ENCODE measurements at places on chromosomes 3 and 15.

- no peak for DNase-seq
These were observed 196.1 kb upstream of the P2RY1 start for GRCh38 chr3:152638707-152639450.

GRCh38 chr15:99163271-99164062 is 58.6 kb downstream of the SYNM start:
- DNase-seq = no peak

- DNase-seq = no peak
These were observed 456.6 kb upstream of the PROK2 start for GRCh38 chr3:72241525-72241924.

DNA sequence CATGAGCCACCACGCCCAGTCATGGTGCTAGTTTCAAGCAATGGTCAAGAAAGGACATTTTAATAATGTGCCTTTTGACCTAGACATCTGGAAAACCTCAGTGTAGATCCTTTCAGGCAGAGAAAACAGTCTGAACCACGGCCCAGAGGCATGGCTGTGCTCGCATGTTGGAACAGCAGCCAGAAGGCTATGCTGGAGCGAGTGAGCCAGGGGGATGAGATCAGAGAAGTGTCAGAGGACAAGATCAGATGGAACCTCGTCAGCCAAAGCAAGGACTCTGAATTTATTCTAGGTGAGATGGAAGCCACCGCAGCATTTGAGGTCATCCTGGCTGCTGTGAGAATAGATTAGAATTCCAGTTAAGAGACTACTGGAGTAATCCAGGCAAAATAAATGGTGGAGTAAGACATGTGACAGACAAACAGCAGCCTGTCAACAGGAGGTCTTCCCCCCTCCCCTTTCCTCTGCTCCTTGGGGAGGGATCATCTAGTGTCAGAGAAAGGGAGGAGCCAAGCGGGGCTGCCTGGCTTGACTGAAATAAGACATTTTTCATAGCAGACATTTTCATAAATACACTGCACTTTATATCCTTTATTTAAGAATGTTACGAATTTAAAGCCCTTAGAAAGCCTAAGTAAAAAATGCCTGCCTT is 40.4 kb upstream of the ACKR4 start:
- no peak for DNase-seq

- DNase-seq = no peak
These were observed 4.5 kb downstream of the CFAP44 start for GRCh38 chr3:113436809-113437208.

GRCh38 chr3:36434687-36435426 is 54.6 kb downstream of the STAC start:
- no peak for DNase-seq

- no peak for DNase-seq
These were observed 853.8 kb downstream of the IGSF11 start for GRCh38 chr3:118180853-118181252.

DNA sequence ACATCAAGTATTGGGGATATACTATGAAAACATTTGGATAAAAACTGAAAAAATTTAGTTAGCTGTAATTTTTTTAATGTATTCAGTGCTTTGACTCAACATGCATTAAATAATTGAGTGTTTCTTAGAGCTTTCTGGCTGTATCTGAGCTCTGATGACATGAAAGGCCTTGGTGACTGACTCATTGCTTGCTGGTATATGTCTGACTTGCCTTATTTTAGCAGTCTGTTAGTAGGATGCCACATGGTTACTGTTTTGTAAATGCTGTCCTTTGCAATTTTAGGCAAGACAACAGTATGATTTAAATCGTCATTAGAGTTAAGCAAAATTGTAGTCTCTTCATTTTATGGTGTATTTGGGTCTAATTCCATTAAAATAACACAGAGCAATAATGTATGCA is 199.2 kb downstream of the GHSR start:
- no peak for DNase-seq

GRCh38 chr15:51203797-51204196 is 109.1 kb upstream of the TNFAIP8L3 start:
- no peak for DNase-seq

- no peak for DNase-seq
These were observed 39.2 kb upstream of the TFRC start for GRCh38 chr3:196121066-196121465.

DNA sequence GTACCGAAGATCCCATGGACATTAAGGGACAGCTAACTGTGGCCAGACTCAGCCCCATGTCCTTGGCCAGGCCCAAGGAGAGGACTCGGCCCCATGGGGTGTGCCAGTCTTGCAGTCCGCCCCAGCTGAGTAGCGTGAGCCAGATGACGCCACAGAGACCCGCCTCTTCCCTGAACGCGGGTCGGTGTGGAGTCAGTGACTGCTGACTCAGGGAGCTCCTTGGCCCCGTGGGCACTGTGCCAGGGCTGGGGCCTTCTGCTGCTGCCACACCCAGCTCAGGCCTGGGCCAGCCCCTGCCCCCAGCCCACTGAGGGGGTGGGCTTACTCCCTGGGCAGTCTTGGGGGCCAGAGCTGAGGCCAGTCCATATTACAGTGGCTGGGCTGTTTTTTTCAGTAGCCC is 52.8 kb downstream of the PLXNA1 start:
- DNase-seq = no peak

DNA sequence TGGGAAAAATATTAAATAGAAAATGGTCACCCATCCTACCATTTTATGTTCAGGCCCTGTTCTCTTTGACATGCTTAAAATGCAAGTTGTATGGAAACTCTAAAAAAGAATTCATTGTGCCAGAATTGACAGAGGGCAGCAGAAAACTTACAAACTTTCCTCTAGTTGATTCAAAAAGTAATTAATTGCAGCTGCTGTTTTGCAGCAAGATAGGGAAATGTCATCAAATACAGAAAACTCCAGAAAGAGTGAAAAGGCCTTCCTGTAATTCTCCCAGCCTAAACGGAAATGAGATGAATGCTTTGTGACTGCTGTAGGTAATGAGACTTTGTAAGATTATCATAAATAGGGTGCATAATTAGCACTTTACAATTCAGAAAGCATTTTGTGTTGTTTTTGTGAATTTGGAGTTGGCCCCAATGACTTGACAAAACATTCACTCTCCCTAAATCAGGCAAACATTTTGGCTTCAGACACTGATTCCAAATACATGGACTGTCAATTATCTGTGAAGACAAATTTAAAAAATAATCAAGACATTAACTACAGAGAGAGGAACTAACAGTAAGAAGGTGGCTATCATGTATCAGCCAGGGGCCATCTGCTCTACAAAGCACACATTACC is 861.8 kb downstream of the SQOR start:
- no peak for DNase-seq

- DNase-seq = no peak
These were observed 210.4 kb downstream of the TP63 start for GRCh38 chr3:189841473-189842205.

- DNase-seq = no peak
These were observed 248.6 kb downstream of the RYR3 start for GRCh38 chr15:33559207-33559890.

GRCh38 chr3:111802163-111802625 is 56.9 kb upstream of the PHLDB2 start:
- DNase-seq = no peak

DNA sequence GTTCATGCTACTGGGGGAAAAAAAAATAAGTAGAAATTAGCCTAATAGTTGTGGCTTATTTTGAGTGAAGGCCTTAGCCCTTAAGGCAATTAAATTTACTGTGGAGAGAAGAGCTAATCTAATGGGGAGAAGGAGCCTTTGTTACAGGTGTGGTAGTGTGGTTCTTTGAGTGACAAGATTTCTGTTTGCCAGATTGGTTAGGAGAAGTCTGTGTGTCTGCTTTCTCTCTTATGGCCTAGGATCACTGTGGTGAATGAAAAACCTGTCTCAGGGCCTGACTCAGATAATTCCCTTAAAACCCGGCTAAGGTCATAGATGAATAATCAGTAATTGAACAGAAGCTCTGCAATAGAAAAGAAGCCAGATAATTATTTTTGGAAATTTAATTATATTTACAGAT is 27.0 kb downstream of the OPA1 start:
- no peak for DNase-seq

- no peak for DNase-seq
These were observed 16.5 kb upstream of the CLK3 start for GRCh38 chr15:74599156-74599555.

GRCh38 chr3:51954105-51954504 is 1.1 kb upstream of the GPR62 start:
- no peak for DNase-seq

DNA sequence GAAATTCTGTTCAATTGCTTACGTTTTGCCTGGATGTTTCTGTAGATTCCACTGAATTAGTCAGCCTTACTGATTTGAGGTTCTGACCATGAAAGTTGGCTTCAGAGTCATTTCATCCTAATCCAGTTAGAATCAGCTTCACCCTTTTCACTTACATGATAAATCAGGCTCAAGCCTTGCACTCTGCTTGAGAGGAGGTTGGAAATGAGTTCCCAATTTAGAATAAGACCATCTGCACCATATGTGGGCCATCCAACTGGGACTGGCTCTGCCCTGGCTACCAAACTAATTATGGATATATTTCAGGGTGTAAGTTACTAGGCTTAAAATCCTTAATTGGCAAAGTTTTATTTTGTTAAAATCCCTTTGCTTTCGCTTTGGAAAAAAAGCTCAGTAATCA is 255.7 kb downstream of the CHL1 start:
- DNase-seq = no peak

DNA sequence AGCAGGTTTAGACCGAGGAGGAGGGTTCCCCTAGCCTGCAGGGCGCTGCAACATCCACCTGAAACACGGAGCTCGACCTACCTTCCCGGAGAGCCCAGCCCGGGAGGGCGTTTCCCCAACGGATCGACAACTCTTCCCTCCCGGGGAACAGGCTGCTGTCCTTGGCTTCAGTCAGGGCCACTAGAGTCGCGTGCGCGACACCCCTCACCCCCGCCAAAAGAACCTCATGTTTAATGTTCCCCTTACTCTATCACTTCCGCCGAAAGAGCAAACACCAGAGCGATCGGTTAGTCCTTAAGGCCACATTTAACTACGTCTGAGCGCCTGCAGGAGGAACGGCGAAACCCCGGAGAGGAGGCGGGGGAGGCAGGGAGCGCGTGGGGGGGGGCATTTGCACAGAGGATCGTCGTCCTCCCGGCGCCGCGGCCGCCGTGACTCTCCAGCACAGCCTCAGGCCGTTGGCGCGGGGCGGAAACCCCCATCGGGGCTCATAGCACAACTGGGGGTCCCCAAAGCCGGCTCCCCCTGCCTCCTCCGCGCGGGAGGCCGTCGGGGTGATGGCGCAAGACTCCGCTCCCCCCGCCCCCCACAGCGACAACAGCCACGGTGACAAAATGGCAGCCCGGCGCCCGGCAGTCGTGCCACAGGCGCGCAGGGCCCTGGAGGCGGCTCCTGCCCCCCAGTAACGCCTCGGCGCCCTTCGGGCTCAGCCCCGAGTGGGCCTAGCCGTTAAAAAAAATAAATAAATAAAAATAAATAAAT is 3.2 kb downstream of the ANP32A start:
- peak; percentile 67 for DNase-seq

- DNase-seq = no peak
These were observed 103.3 kb downstream of the ATG7 start for GRCh38 chr3:11375333-11376088.

- DNase-seq = no peak
These were observed 23.0 kb downstream of the ITGA11 start for GRCh38 chr15:68408971-68409370.

DNA sequence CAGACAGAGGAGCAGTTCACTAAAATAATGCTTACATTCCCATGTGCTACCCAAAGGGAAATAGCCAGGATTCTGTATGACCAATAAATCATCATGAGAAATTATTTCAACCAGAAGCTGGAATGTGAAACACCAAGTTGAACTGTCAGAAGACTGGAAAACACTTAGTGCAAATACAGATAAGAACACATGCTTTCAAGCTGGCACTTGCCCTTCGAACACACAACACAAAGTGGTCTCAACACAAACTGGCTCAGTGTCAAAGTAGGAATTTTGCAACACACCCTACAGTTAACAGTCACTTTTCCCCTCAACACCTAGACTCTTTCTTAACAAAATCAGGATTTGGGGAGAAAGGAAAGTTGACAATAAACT is 1.3 kb downstream of the FSD2 start:
- no peak for DNase-seq

GRCh38 chr3:57164217-57164656 is 916 bp downstream of the IL17RD start:
- no peak for DNase-seq

- no peak for DNase-seq
These were observed 404.6 kb upstream of the C2CD4B start for GRCh38 chr15:62569460-62570404.

- DNase-seq = no peak
These were observed 140.4 kb upstream of the ABI3BP start for GRCh38 chr3:101133652-101134051.

- no peak for DNase-seq
These were observed 147.3 kb upstream of the TRIM42 start for GRCh38 chr3:140530603-140531002.

GRCh38 chr3:106364477-106364876 is 495.7 kb upstream of the CBLB start:
- DNase-seq = no peak

DNA sequence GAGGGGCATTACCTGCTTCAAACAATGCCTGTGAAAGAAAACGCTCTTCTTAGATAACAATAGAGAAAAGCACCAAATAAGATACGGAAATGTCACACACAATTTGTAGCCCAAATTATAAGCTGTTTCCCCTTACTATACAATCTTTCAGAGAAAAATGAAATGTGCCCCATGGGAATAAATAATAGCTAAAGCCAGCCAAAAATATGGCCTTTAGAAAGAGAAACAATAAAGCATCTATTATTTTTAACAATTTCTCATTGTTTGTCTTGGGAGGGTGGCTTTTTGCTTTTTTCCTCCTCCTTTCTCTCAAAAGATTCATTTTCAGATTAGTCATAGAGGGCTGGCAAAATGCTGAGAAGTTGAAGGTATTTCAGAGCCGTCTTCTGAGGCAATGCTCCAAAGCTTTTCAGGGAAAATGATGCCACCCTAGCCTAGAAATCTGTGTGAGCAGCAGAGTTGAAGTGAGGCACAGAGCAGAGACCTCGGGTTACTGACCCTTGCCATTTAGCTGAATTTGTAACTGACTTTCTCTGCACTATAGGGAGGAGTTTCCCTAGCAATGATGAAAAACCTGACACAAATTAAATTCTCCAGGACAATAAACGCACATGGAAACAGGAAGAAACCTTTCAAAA is 86.3 kb upstream of the PRICKLE2 start:
- no peak for DNase-seq

- no peak for DNase-seq
These were observed 209.7 kb downstream of the WDR72 start for GRCh38 chr15:53549697-53550305.

DNA sequence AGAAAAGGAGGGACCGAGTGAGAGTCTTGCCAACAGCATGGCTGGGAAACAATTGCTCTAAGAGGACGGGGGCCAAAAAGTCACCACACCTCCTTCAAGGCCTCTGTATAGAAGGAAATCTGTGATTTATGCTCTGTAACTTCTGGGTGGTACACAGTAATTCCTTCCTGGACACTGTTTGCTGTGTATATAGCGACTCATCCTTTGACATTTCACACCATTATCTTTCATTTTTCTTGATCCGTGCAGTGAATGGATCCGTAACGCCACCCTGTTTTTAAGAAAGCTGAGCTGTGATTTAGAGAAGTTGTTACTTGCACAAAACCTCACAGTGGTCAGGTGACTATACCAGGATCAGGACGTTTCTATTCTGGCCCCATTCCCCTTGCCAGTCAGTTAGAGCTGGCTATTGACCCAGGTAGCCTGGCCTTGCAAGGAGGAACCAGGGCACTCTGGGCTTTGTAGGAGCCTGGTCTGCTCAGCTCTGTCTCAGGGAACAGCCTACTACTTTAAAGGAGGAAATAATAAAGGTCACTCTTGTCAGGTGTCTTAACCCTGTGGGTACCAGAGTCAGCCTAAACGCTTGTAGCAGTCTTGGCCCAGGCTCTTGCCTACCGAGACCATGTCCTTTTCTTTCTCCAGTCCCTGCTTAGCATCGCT is 86.5 kb upstream of the MYZAP start:
- no peak for DNase-seq

Measured in activated naive CD4-positive, alpha-beta T cell (primary cell).